ENCODE measurements at places on chromosomes 7 and 10. TPM values are rescaled to one million over a fixed set of nuclear protein-coding genes. Genes with fewer than 3 reads are reported as not detected.

Gene MMP21
- polyA plus RNA-seq: not detected

- DNase-seq: no peak
These were observed 65.8 kb downstream of the ARID5B start for GRCh38 chr10:61967298-61967697.

- DNase-seq: no peak
These were observed 61.5 kb downstream of the GRB10 start for GRCh38 chr7:50721160-50721559.

DNA sequence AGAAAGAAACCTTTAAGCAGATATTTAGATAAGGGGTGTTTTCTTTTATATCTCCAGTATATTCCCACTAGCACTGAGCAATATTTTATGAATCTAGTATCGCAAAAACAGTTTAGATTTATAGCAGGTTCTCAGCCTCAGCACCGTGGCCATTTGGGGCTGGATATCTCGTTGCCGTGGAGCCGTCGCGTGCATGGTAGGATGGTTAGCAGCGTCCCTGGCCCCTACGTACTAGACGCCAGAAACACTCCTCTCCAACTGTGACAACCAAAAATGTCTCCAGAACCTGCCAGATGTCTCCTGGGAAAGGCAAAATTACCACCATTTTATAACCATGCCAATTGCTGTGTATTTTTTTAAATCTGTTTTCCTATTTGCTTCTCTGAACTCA is 172.9 kb downstream of the CACNB2 start:
- DNase-seq: no peak

DNA sequence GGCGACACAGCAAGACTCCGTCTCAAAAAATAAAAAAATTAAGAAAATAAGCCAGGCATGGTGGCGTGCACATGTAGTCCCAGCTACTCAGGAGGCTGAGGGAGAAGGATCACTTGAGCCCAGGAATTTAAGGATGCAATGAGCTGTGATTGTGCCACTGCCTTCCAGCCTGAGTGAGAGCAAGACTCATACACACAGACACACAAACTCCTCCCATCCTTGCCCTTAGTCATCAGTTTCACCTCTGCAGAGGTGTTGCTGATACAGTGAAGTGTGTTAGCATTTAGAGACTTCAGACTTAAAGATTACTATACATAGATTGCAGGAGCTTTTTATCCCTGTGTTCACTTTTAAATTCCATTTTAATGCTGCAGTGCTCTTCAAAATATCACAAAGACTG is 5.5 kb upstream of the H2AZ2 start:
- DNase-seq: no peak

DNA sequence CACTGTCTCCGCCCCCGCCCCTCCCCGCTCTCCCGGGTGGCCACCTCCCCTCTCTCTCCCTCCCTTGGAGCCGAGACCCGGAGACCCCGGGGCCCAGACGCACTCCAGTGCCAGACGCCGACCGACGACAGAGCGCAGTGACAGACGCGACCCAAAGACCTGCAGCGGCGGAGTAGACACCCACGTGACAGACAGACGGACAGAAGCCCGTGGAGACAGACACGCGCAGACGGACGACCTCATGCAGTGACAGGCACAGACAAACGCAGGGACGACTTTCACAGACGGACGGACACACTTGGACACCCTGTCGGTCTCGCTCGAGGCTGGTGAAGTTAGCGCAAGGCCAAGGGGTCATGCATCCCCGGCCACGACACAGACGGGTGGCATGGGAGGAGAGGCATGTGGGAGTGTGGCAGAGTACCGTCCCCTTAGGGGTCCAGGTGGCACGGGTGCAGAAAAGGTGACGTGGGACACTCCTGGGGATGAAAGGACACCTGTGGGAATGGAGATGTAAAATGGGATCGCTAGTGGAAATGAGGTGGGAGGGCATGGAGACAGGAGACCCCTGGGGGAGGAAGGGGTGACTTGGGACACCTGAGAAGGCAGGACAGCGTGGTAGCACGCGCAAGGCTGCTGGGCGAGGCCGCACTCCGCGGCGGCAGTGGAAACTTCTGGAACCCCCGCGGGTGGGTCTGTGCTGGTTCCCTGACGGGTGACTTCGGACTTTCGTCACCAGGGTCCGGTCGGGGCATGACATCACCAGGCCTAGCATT is 456 bp upstream of the ACHE start:
- no peak for DNase-seq

- no peak for DNase-seq
These were observed 66.8 kb downstream of the CHST15 start for GRCh38 chr10:124026589-124026939.

DNA sequence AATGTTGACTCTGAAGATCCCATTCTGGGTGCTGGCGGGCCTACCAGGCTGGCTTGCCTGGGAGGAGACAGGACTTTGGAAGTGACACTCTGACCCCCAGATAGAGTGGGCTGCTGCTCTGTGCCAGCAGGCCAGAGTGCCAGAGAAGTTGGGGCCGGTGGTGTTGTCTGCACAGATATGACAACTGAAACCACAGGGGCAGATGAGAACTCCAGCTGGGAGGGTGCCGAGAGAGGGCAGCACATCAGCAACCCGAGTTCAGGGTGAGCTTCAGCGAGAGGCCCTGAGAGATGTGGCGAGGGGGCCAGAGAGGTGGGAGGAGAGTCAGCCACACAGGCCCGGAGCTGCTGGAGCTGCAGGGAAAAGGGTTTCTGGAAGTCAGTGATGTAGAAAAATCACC is 193.2 kb upstream of the MGMT start:
- DNase-seq: no peak

- DNase-seq: no peak
These were observed 33.3 kb downstream of the GBX1 start for GRCh38 chr7:151133986-151134742.

DNA sequence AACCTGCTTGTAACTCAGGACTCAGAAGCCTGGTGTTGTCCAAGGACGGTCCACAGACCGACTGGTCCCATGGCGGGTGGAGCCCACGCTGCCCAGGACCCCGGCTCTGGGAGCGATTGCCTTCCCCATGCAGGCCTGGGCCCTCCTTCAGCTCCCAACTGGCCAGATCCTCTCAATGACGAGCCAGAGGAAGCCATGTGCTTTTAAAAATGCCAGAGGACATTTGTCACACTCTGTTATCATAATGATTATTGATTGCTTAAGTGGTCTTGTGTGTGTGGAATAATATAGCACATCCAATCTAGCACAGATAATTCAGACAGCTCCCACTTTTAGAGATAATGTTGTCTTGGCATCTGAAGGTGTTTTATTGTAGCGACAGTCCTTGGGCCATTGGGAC is 22.6 kb upstream of the OGDHL start:
- DNase-seq: no peak

- no peak for DNase-seq
These were observed 35.4 kb downstream of the PRR15 start for GRCh38 chr7:29599026-29599425.

GRCh38 chr7:879706-880105 is 3.4 kb downstream of the GET4 start:
- no peak for DNase-seq

DNA sequence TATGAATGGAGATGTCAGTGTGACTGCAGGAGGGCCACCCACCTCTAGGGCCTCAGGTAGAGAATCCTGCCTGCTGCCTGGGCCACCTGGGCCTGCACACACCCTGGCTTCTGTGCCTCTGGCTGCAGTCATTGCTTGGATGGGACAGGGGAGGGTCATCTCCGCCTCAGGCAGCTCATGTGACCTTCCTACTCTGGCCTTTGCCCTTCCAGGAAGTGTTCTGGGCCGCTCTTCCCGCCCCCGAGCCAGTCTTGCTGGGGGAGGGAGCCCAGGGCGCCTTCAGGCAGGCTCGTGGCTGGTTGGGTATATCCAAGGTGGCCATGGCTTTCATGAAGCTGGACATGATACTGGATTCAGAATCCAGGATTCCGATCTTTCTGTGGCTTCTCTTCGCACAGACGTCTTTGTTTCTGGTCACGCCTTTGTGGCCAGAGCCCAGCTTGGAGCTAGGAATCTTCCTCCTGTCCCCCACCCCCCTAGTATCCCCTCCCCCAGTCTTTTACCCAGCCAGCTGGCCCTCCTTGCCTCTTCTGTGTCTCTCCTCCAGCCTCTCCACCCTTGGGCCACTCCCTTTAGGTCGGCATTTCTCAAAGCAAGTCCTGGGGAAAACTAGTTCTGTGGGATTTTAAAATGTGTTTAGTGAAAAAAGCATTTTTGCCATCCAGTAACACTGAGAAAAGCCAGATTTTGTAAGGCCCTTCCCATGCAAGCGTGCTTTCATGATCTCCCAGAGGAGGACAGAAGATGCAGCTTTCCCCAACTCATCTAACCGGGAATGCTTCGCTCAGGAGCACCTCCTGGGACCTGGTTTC is 119.6 kb downstream of the ZMIZ1 start:
- no peak for DNase-seq

GRCh38 chr7:105216786-105217185 is 171.9 kb downstream of the SRPK2 start:
- no peak for DNase-seq

Measured in CD4-positive, alpha-beta memory T cell (primary cell).